ENCODE measurements at places on chromosomes 3 and 15.

DNA sequence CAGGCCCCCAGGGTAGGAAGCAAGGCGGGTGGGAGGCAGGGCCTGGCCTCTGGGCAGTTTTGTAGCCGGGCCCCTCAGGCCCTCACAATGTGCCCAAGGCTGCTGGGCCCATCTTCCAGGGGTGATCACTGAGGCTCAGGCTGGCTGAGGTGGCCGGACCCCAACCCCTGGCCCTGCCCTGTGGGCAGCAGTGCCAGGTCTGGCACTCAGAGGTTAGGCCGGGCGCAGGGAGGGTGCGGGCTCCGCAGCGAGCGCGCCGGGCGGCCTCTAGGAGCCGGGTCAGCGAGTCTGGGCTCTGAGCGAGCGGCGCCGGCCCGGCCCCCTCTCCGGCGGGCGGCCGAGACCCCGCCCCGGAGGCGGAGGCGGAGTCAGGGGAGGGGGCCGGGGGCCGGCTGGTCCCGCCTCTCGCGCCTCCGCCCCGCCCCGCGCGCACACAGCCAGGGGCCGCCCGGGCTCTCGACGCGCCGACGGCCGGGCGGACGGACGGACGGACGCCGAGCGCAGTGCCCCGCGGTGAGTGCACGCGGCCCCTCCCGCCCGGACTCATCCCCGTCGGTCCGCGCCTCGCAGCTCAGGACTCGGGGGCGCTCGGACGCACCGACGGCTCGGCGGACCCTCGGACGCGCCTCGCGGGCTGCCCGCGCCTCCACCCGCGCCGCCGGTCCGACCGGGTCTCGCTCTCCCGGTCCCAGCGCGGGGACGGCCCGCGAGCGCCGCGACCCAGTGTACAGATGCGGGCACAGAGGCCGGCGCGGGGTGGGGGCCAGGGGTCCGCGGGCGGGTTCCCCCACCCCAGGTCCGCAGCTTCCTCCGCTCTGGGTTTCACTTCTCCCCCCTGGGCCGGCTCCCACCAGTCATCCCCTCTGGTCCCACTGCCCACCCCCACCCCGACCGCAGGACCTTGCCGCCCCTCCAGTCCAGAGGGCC lies at the start of gene FBLN2:
FBLN2 (plus strand) TSS at position 430 of the 927 bp plus-strand sequence. CDS start 21,231 bp downstream, outside the sequence.
- H3K36me3 ChIP-seq = no peaks in the 10 kb centered on the region
- DNase-seq = no peak
- H3K4me3 ChIP-seq = peak within 1 kb of the TSS; percentile 46

DNA sequence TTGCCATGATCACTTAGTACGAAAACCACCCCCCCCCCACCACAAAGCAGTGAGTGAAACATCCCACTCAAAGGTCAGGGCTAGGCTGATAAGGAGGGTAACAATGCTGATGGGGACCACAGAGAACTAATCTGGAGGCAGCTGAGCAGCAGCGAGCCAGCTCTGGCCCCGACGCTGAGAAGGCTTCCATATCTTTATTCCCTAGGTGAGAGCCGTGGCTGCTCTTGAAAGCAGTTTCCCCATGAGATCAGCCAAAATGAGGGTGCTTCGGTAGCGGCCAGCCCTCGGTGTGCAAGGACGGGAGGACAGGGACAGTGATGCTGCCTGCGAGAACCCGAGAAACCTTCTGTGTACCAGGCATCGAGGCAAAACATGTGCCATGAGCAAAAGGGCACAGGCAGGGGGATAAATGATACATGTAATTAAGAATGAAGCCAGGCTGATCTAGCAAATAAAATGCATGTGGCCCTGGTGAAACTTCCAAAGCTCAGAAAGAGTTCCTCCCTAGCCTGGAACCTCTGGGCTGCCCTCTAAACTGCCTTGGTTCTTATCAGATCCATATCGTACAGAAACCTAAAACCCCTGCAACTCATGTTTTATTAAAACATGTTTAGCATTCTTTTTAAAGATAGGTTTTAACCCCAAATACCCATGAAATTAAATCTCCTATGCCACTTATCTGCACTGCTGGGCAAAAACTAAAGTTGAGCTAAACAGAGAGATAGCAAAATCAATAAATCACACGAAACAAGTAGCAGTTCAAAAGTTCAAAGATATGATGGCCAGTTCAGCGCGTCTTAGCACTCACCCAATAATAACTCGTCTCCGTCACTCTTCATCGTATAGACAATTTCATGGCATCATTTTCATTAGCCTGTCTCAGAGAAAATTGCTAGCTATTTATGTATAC lies 337.3 kb downstream of the FOXP1 start:
- H3K27ac ChIP-seq = no peak overlapping the region
- no peak overlapping the region for H3K4me3 ChIP-seq
- H3K36me3 ChIP-seq = no peaks in the 10 kb centered on the region
- no peak for DNase-seq

- no peaks in the 10 kb centered on the region for H3K27me3 ChIP-seq
- no peaks in the 10 kb centered on the region for H3K36me3 ChIP-seq
- DNase-seq = no peak
- no peak overlapping the region for H3K4me3 ChIP-seq
- H3K27ac ChIP-seq = no peak overlapping the region
Observed at GRCh38 chr15:58103482-58103881, 34.7 kb upstream of the AQP9 start.

DNA sequence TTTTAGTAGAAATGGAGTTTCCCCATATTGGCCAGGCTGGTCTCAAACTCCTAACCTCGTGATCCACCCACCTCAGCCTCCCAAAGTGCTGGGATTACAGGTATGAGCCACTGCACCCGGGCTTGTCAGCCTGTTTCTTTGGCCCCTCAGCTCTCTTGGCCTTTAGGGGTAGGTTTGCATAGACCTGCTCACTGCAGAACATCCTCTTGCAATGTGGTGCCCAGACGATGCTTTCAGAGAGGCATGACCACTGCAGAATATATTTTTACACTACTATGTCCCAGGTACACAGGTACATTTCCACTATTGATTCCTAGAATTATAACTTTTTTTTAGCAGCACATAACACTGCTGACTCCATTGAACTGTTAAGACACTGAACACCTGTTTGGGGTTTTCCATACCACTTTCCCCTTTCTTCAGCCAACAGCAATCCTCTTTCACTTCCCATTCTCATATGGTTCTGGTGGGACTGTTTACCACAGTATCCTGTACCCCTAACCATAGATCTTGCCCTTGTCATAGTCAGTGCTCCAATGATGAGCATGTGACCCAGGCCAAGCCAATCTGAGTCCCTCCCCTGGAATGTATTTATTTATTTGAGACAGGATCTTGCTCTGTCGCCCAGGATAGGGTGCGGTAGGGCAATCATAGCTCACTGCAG lies 21.1 kb downstream of the CCDC32 start:
- no peak overlapping the region for H3K27ac ChIP-seq
- H3K36me3 ChIP-seq = no peaks in the 10 kb centered on the region
- DNase-seq = peak; percentile 28
- H3K27me3 ChIP-seq = no peaks in the 10 kb centered on the region
- no peaks in the 10 kb centered on the region for H3K4me1 ChIP-seq
- no peak overlapping the region for H3K4me3 ChIP-seq

DNA sequence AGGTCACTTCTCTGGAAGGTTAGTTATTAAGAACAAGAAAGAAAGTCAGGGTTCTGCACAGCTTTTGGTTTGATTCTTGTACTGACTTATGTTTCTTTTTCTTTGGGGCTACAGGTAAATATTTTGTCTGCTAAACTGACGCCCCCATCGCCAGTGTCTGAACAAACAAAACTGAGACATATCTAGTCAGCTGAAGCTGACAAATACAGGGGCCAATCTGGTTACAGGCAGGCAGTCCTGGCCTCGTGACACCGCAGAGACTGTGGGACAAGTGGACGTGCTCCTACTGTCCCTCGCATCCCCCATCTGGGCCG lies 4.6 kb upstream of the RPL14 start:
- H3K27me3 ChIP-seq = no peaks in the 10 kb centered on the region
- no peaks in the 10 kb centered on the region for H3K4me1 ChIP-seq
- H3K36me3 ChIP-seq = no peaks in the 10 kb centered on the region
- H3K4me3 ChIP-seq = peak overlapping the region; percentile 54

DNA sequence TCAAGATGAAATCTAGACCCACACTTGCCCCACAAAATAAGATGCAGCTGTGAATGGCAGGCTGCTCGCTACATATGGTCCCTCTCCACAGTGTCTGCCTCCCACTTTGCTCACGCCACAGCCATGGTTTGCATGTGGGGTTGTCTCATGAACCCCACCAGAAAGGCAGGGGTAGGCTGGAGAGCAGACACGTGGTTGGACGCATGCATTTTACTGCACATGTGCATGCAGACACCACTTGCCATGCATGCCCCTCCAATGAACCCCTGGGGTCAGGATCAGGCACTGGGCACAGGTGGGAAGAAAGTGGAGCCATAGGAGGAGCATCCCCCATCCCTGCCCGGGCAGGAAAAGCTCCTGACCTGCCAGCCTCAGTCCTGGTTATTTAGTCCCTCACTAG lies 20.7 kb downstream of the SCN5A start:
- DNase-seq = no peak
- no peaks in the 10 kb centered on the region for H3K36me3 ChIP-seq
- H3K27ac ChIP-seq = no peak overlapping the region

GRCh38 chr15:81480645-81481053 lies 106.6 kb upstream of the TMC3 start:
- no peaks in the 10 kb centered on the region for H3K36me3 ChIP-seq
- no peaks in the 10 kb centered on the region for H3K27me3 ChIP-seq

DNA sequence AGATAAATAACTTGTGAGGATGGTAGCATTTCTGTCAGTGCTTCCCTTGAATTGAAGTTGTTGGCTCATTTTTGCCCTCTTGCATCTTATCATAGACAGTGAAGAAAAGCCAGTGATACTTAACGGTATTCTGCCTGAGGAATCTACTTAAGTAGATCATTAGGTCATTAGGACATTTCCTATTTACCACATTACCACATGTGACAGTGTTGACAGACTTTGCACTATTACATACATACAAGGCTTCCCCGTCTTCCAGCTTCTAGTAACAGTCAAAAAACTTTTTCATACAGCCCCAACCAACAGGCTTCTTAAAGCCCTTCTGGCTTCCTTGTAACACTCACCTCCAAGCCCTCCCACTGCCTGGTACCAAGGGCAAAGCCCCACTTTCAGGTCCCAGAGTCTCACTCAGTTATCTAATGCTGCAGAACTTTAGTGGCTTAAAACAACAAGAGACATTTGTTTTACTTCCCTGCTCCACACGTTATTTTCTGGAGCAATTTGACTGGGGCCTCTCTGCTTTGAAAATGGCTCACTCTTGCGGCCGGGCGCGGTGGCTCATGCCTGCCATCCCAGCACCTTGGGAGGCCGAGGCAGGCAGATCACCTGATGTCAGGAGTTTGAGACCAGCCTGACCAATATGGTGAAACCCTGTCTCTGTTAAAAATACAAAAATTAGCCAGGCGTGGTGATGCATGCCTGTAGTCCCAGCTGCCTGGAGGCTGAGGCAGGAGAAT lies 40.0 kb downstream of the ASB7 start:
- H3K27me3 ChIP-seq = no peaks in the 10 kb centered on the region
- H3K27ac ChIP-seq = no peak overlapping the region
- H3K36me3 ChIP-seq = no peaks in the 10 kb centered on the region

DNA sequence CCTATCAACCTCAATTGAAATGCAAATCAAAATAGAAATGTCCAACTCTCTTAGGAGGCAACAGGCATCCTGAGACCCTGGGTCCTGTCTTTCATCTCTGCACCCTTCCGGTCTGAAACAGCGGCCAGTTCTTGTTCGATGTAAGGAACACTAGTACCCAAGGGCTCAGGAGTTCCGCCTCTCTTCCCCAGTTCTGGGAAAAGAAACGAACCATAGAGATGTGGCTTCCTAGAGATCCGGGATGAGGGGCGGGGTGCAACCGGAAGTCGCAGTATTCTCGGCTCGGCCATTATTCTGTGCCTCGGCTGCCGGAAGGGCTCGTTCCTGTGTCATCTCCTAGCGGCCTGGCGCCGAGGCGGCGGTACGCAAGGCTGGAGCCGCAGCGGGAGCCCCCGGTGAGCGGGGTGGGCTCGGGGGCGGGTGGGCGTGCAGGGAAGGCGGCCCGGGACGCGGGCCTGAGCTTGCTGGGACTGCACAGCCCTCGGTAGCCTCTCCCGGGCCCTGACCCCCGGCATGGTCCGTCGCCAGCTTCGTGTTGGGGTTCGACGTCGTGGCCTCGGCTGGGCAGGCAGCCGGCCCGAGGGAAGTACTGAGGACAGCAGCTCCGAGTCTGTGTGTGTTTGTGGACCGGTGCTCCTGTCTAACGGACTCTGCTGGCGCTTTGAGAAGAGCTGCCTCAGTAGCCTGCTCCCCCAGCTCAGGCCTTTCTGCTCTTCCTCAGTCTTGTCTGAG lies at the start of gene ZNF197:
ZNF197 (plus strand) TSS at position 288 of the 732 bp plus-strand sequence. CDS start 4,119 bp downstream, outside the sequence.
- peak within 1 kb of the TSS; percentile 91 for H3K27ac ChIP-seq
- DNase-seq = peak; percentile 91
- H3K4me3 ChIP-seq = peak within 1 kb of the TSS; percentile 83
- H3K4me1 ChIP-seq = peaks cover 5% of the 10 kb centered on the region
- H3K27me3 ChIP-seq = no peaks in the 10 kb centered on the region

- no peaks in the 10 kb centered on the region for H3K4me1 ChIP-seq
- no peaks in the 10 kb centered on the region for H3K36me3 ChIP-seq
- no peak for DNase-seq
- H3K27ac ChIP-seq = no peak overlapping the region
- no peaks in the 10 kb centered on the region for H3K27me3 ChIP-seq
- H3K4me3 ChIP-seq = no peak overlapping the region
Observed at GRCh38 chr3:81476692-81477091, 284.8 kb downstream of the GBE1 start.

DNA sequence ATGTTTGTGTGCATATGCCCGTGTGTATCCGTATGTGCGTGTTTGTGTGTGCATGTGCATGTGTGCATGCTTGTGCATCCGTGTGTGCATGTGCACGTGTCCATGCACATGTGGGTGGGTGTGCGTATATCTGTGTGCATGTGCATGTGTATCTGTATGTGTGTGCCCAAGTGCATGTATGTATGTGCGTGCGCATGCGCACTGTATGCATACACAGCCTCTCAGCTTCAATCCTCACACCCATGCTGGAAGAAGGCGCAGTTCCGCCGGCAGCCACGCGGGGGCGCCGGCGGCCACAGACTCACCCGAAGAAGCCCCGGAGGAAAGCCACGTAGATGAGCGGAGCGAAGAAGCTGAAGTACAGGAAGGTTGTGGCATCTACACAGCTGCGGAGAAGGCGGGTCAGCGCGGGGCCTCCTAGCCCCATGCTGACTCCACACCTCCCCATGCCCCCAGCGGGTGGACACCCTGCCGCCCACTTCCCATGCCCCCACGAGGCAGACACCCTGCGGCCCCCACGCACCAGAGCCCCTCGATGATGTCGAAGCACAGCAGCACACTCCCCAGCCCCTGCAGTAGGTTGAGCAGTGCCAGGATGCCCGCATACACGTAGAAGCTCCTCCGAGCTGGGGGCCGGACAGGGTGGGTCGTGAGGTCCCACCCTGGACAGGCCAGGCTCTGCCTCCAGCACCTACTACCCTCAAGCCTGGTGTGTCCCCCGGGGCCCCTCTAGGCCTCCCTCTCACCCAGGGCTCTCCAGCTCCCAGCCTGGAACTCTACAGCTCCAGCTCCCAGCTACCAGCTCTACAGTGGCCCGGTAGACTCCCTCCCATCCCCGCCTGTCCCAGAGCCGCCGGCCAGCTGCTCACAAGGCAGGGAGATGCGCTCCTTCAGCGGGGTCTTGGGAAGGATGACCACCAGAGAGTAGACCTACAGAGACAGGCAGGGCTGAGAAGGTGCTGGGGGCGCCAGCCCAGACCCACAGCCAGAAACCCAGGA lies 15.4 kb downstream of the TPRA1 start:
- H3K36me3 ChIP-seq = peaks cover 54% of the 10 kb centered on the region
- no peaks in the 10 kb centered on the region for H3K4me1 ChIP-seq

- no peak overlapping the region for H3K27ac ChIP-seq
- no peak for DNase-seq
- H3K4me1 ChIP-seq = no peaks in the 10 kb centered on the region
- no peaks in the 10 kb centered on the region for H3K27me3 ChIP-seq
- H3K4me3 ChIP-seq = no peak overlapping the region
- H3K36me3 ChIP-seq = no peaks in the 10 kb centered on the region
Observed at GRCh38 chr3:119609301-119609700, 11.6 kb downstream of the PLA1A start.

- H3K36me3 ChIP-seq = no peaks in the 10 kb centered on the region
- H3K4me1 ChIP-seq = no peaks in the 10 kb centered on the region
- peak; percentile 29 for DNase-seq
- peak within 1 kb of the TSS; percentile 98 for H3K27ac ChIP-seq
Observed at GRCh38 chr3:183252973-183253527, at the start of gene B3GNT5. TSS of gene B3GNT5 (plus strand) at chr3:183253253. CDS start at chr3:183269799, 16,546 bp downstream.

Data from Peyer's patch (tissue), 4 donors.